IPS DF 6.9 (cell line): ENCODE measurements at places on chromosomes 5 and 9.

DNA sequence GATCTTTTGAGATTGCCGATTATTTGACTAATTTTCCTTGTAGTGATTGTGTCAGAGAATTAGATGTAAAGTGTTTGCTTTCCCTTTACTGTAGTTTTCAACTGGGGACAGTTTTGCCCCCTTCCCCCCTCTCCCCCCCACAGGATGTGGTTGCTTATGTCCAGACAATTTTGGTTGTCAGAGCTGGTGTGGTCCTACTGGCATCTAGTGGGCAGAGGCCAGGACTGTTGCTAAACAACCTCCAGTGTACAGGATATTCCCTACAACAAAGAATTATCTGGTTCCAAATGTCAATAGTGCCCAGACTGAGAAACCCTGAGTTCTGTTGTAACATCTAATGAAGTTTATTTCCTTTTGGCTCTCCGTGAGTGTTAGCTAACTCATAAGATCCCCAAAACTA, 20.0 kb downstream of the TMEFF1 start:
- no peak overlapping the region for H3K27ac ChIP-seq
- H3K27me3 ChIP-seq = no peaks in the 10 kb centered on the region
- DNase-seq = no peak
- H3K4me3 ChIP-seq = no peak overlapping the region

- no peak overlapping the region for H3K27ac ChIP-seq
- H3K36me3 ChIP-seq = no peaks in the 10 kb centered on the region
- no peak for DNase-seq
- no peaks in the 10 kb centered on the region for H3K27me3 ChIP-seq
- no peak overlapping the region for H3K4me3 ChIP-seq
These were observed 60.8 kb downstream of the CDH18 start for GRCh38 chr5:19927170-19927569.

DNA sequence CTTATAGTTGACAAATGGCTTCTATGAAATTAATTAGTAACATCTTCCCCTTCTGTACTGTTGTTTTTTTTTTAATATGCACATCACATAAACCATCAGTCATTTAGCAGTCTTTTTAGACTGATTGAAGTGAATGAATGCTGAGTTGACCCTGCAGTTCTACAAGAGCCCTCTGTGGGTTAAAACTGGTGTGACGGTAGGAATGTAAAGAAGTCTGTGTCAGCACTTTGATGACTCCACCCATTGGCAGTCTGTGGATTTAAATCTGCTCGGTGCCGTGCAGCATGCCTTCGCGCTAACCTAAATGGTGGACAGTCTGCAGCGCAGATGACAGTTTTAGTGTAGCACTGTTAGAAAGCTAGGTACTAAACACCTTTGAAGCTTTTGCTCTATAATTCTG, 3.1 kb downstream of the GTF3C4 start:
- no peak overlapping the region for H3K27ac ChIP-seq
- no peaks in the 10 kb centered on the region; the same call in 1 of the 2 replicates for H3K4me1 ChIP-seq
- no peaks in the 10 kb centered on the region for H3K27me3 ChIP-seq
- no peak overlapping the region for H3K4me3 ChIP-seq
- no peak for DNase-seq

GRCh38 chr9:81558091-81558830, 131.1 kb downstream of the TLE1 start:
- H3K4me3 ChIP-seq = no peak overlapping the region
- H3K4me1 ChIP-seq = no peaks in the 10 kb centered on the region
- no peak for DNase-seq
- no peaks in the 10 kb centered on the region for H3K27me3 ChIP-seq

- no peaks in the 10 kb centered on the region for H3K27me3 ChIP-seq
- H3K4me1 ChIP-seq = peaks cover 9% of the 10 kb centered on the region
- no peaks in the 10 kb centered on the region for H3K36me3 ChIP-seq
- H3K27ac ChIP-seq = no peak overlapping the region
These were observed 22.7 kb upstream of the UNC5A start for GRCh38 chr5:176787676-176788075.

DNA sequence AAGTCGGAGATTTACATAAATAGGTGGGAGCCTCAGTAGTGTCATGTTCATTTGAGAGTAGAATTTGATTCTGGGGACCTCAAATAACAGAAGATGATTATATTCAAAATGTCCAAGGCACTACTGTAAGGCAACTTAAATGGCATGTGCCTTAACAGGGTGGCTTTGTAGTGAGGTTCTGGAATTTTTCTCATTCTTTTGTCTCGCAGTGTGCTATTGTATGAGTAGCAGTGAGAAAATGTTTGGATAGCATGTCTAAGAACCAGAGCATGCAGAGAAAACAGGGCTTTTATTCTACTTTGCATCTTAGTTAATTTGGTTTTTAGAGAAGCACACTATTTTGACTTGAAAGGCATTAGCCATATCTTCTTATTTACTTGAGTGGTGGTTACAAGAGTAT, 25.0 kb downstream of the MAST4 start:
- no peaks in the 10 kb centered on the region for H3K36me3 ChIP-seq
- H3K4me1 ChIP-seq = no peaks in the 10 kb centered on the region
- H3K27me3 ChIP-seq = no peaks in the 10 kb centered on the region
- no peak overlapping the region for H3K27ac ChIP-seq
- no peak overlapping the region for H3K4me3 ChIP-seq

GRCh38 chr5:3122216-3122615, 370.7 kb upstream of the IRX2 start:
- peaks cover 12% of the 10 kb centered on the region for H3K4me1 ChIP-seq
- no peak overlapping the region for H3K27ac ChIP-seq
- DNase-seq = no peak
- H3K36me3 ChIP-seq = no peaks in the 10 kb centered on the region
- H3K4me3 ChIP-seq = no peak overlapping the region

DNA sequence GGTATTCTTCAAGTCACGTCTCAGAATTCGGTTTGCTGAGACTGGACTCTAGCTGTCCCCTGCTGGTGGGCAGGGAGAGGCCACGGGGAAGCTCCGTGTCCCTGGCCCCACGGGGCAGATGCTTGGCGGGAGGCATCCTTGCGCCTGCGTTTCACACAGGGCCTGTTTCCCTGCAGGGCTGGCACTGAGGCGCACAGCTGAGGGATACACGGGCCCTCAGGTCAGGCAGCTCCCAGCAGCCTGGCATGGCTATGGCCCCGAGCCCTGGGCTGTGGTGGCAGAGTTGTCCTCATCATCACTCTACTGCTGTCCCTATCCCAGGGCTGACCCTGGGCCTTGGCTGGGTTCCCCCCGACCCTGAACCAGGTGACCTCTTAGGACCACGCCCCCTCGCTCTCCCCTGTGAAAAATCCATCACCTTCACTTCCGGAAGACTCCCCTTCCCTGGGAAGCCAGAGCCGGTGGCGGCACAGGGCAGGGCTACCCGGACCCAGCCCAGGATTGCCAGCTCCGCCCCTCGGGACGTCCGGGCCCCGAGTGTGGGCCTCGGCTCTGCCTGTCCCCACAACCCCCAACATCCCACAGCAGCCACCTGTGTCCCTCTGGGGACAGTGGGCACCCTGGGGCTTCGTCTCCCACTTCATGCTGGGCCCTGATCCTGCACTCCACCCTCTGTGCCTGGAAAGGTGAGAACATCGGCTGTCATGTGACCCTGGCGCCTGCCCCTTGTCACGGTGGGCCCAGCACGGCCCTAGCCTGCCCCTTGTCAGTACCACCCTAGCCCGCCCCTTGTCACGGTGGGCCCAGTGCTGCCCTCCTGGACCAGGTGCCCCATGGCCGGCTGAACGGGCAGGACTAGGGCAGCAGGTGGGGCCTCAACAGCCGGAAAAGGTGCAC, 5.0 kb downstream of the DPP7 start:
- H3K36me3 ChIP-seq = peaks cover 10% of the 10 kb centered on the region
- peaks cover 2% of the 10 kb centered on the region; the same call in 1 of the 2 replicates for H3K27me3 ChIP-seq
- H3K4me1 ChIP-seq = no peaks in the 10 kb centered on the region; the same call in 1 of the 2 replicates
- DNase-seq = no peak
- no peak overlapping the region for H3K27ac ChIP-seq

GRCh38 chr9:33306037-33306436, 15.7 kb downstream of the NFX1 start:
- H3K27me3 ChIP-seq = no peaks in the 10 kb centered on the region
- no peak overlapping the region for H3K27ac ChIP-seq
- peaks cover 17% of the 10 kb centered on the region for H3K36me3 ChIP-seq
- no peak for DNase-seq

DNA sequence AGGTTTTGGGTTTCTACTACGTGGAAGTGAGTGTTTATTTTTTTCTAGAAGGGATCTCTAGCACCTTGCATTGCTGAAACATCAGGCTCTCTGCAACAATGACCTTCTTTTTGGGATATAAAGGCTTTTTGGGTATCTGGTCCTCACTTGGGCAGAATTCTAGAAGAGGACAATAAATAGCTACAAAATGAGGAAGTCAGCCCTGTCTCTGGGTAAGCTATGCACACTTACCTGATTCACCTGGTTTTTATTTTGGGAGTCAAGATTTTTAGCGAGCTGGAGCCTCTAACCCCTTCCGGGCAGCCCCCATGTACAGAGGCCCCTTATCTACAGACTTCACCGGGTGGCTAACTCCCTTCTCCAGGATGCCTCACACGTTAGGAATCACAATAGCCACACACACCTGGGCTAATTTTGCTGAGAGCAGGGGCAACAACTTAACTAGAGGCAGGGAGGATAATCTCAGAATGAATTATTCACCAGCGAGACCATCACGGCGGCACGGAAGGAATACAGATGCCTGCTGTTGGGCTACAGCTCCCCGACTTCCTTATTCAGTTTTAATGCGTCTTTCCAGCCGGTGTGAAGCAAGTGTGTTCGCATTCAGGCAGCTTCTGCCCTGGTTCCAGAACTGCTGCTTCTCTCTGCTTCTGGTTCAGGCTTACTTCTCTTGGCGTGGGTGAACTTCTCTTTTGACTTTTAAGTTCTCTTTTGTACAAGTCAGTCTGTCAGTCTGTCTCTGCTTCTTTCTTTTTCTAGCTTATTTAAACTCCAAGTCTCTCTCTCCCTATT, 341.0 kb upstream of the PANK3 start:
- DNase-seq = no peak
- H3K4me3 ChIP-seq = no peak overlapping the region
- H3K36me3 ChIP-seq = no peaks in the 10 kb centered on the region
